Putamen (tissue), 1 donor: ENCODE measurements at places on chromosomes 11 and 22.
A peak's percentile ranks its signal among the peaks of the same experiment; 100 is the strongest.

- no peak for DNase-seq
Observed at GRCh38 chr22:42613872-42614301, 796 bp downstream of the POLDIP3 start.

DNA sequence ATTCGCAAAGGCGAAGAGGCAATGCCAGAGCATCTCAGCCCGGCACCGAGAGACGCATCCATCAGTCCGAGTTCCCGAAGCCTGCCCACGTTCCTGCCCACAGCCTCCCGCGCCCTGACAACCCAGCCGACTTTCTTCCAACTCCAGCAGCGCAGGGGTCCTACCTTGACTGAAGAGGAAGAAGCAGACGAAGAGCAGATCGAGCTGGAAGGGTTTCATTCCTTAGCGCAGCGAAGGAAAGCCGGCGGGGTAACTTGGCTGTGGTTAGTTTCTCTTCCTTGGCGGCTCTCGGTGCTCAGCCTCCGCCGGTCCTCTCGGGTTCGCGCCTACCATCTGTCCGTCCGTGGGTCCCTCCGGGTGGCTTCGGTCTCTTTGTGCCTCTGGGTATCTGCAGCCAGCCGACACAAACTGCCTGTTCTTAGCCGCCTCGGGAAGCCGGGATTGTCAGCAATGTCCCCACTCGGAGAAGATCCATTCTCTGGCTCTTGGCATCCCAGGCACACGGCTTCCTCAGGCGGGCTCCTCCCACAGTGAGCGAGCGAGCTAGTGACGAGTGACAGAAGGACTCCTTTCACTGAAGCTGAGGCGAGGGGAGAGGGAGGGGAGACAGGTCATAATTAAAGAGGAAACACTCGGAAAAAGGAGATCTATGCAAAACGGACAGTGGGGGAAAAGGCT lies at the start of gene KIRREL3:
Gene KIRREL3 (minus strand): TSS at position 480 of the 678 bp plus-strand sequence.
- DNase-seq: peak; percentile 81

- no peak for DNase-seq
Observed at GRCh38 chr11:5992604-5993251, 5.9 kb upstream of the OR52L1 start.

DNA sequence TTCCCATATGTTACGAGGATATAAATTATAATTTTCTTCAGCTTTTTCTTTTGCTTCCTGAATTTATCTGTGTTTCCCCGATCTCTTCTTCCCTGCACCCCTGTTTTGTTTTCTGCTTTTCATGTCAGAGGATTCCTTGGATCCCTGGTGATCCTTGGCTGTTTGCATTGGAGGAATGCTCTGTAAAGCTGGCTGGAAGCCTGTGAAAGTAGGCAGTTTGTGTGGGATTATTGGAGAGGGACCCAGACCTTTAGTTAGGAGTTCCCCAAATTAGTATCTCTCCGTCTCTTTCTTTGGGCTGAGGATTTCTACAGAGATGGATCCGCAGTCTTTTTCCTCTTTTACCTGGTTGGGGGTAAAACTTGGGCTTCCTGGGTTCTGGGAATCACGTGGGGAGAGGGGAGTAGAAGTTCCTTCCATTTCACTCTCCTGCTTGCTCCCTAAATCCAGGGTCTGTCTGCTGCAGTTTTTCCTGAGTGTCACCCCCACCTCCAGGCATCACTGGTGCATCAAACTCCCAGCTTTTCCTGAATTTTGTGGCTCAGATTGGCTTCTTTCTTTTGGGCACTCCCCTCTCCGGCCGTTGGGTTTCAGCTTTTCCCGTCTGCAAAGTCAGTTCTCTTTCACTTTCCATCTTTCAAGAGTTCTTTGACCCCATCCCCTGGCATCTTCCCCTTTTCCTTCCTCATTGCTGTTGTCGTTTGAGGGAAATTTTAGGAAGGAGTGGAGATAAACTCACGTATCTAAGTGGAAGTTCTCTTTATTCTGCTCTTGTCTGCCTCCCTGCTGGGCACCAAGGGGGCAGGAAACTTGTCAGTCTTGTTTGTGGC lies 79.1 kb upstream of the ALX4 start:
- DNase-seq: no peak

DNA sequence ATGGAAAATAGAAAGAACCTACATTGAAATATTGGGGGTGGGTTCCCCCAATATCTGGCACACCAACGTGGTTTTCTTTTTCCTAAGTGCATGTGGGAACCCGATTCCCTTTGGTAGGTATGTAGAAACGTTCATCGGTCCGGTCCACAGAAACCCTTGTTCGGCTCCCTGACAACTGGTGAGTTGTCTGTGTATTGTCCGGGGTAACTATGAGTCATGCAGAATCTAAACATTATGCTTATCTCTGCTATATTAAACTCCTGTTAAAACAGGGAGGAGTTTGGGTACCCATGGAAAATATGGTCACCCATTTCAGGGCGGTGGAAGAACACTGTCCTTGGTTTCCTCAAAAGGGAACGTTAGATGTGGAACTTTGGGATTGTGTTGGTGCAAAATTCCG lies 25.1 kb upstream of the ALDH3B2 start:
- DNase-seq: no peak
